8988T (cell line): ENCODE measurements at places on chromosomes 1 and 21.

GRCh38 chr1:159889821-159890252 is 10.1 kb downstream of the CFAP45 start:
- peak; percentile 52 for DNase-seq

DNA sequence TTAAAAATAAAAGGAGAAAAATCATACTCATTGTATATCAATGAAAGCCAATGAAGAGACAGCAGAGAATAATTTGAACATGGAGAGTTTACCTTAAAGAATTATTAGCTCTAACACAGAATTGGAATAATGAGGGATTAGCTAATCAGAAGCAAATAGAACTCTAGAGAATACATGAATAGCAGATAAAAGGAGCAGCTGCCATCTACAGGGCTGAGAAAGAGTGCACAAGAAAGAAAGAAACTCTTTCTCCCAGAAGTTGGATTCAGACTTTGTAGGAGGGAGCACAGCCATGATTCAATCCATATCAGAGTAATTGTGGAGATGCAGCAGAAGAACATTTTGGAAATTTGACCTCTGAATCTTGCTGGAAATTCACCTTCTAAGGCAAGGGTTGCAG is 1171.2 kb downstream of the PLA2G4A start:
- DNase-seq, result no peak

GRCh38 chr1:44594871-44595735 is 79.2 kb downstream of the TMEM53 start:
- DNase-seq, result peak; percentile 90

DNA sequence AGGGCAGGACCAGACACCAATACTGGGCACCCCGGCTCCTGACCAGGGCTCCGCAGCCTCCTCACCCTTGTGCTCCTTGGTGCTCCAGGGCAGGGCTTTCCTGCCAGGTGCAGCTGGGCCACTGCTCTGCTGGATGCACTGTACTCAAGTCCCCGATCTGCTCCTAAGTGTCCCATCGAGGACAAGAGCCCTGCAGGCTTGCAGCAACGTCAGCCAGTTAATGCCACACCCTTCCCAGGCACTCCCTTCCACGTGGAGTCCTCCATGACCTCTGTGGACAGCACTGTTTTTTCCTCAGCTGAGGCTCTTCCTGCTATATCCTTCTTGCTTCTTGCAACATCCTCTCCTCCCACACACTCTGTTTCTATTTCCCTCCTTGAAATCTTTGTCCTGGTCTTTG is 94.0 kb upstream of the NGF start:
- no peak for DNase-seq

DNA sequence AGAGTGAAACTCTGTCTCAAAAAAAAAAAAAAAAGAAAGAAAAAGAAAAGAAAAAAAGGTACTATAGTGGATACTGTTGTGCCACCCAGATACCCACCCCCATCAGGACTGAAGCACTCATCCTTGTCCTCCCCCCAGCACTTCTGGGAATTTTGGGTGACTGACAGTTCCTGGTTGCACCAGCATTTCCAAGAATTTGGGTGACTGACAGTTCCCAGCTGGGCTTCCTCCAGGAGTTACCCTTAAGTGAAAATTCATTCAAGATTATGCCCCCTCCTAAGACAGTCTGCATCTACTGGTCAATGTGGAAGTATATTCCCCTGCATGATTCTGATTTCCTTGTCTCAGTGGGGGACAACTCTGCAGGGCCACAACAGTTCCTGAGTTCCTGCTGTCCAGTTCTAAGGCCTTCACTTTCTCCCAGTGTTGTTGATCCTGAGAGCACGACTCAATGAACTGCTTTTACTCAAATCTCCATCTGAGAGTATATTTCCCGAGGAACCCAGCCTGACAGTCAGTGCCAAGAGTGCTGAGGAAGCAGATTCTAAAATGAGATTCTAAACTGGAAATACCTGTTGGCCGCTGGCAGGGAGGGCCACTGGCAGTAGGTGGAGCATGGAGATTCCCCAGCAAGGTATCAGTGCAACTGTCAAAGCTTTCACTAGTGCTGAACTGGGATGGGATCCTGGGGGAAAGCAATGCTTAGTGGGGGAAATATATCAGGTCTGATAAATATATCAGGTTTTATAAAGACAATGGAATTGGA is 18.5 kb downstream of the RIIAD1 start:
- DNase-seq, result no peak

DNA sequence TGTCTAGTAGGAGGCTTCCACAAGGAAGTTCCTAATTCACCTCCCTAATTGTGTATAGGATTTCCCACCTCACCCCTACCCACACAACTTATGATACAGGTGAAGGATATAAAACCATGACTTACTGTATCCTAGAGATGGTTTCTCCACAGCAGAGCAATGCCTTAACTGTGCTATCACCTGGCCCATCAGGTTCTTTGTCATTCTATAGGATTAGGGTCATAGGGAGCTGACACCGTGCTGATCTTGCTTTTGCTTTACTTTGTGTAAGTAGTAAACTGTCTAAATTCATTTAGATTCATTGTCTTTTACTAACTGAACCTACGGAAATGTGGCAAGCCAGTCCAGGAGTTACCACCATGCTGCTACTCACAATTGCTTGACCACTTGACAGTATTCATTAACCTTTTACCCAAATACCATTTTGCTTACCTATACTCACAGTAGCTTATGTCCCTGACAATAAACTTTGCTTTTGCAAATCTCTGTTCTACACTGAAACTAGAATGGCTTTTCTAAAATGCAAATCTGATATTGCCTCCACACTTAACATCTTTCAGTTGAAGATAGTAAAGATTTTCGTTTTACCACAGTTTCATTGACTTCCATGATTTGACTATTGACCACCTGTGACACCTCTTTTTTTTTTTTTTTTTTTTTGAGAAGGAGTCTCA is 147.6 kb downstream of the IFI44 start:
- DNase-seq, result no peak

DNA sequence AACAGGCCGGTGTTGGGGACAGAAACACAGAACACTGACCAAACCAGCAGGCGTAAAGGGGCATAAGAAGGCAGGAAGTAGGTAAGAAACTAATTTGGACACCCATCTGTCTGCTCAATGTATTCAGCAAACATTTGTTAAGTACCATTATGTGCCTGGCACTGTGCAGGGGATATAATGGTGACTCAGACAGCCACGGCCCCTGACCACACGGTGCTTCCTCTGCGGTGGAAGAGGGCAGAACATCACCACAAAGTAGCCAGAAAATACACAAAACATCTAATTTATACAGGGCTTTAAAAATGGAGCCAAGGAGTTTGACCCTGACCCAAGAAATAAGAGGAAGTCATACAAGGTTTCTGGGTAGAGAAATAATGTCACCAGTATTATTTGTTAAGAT is 12.9 kb downstream of the DNAJC11 start:
- no peak for DNase-seq

- DNase-seq, result peak; percentile 21
Observed at GRCh38 chr1:51264451-51264850, 28.4 kb downstream of the RNF11 start.

GRCh38 chr21:27693376-27693775 is 726.5 kb upstream of the ADAMTS5 start:
- DNase-seq, result no peak

- no peak for DNase-seq
Observed at GRCh38 chr1:10308001-10308400, 90.9 kb upstream of the PGD start.

DNA sequence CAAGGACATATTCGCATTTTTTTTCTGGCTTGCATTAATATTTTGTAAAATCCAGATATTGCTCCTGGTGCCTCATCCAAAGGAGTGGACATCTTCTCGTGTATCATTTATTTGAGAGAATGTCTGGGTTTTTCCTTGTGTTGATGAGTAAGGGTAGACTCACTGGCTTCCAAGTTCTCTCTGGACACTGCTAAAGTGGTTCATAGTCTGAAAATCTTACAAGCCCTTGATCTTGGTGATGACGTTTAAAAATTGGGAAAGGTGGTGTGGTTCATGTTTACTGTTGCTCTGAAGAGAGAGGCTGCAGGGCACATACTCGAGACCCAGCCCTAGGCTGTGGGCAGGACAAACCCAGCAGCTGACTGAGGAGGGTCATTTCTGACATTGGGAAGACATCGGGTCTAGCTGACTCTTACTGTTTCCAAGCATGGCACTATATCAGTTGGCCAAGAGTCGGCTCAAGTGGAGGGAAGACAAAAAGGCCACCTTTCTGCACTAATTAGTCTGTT is 296.2 kb downstream of the LMX1A start:
- no peak for DNase-seq

GRCh38 chr1:1759456-1760344 is 18.6 kb downstream of the NADK start:
- DNase-seq, result no peak

GRCh38 chr1:119097380-119097779 is 43.1 kb downstream of the WARS2 start:
- no peak for DNase-seq
